ENCODE measurements at places on chromosomes 12 and 14.

GRCh38 chr12:68138480-68138879 lies 21.1 kb downstream of the IFNG start:
- DNase-seq, result no peak

- no peak for DNase-seq
These were observed 12.9 kb upstream of the EPS8 start for GRCh38 chr12:15801770-15802744.

DNA sequence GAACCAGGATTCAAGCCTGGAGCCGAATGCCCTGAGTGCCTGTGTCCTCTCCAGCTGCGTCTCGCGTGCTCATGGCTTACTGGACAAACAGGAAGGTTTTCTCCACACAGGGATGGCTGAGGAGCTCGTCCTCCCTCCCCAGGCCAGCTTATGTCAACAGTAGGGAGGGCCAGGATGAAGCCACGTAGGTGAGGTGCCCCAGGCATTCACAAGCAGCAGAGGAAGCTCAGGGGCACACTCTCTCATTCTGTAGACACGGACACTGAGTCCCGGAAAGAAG lies 49.3 kb downstream of the TRPV4 start:
- no peak for DNase-seq

DNA sequence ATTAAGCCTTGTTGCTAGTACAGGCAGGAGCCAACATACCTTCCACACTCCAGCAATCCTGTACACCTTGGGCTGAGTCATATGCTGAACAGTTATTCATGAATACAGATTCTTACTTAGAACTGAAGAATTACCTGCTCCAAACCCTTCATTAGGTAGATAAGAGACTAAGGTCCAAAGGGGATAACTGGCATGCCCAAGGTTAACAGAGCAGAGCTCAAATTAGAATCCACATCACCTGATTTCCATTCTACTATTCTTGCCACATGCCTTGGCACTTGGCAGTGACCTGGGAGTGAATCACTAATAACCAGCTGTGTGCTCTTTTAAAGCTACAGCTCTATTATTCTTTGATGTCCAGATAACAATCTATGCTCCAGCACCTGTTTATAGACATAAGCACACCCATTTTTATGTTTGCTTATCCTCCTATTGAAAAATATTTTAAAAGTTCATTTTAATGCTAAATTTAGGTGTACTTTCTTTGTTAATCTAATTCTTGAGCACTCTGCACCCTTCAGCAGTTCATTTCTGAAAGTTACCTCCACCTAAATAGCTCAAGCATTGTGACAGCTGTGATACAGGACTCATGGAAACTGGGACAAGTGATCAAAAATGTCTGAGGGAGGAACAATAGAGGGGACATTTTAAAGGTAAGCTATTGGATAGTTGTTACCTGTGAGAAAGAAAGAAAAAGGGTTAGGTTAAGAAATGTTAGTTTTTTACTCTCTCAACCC lies 19.4 kb downstream of the LPCAT3 start:
- no peak for DNase-seq
